SJSA1 (cell line): ENCODE measurements at places on chromosomes 7 and 10.

GRCh38 chr10:59276133-59276532, 86.2 kb downstream of the FAM13C start:
- no peak for DNase-seq

- DNase-seq, result no peak
Observed at GRCh38 chr10:128101901-128102300, 24.3 kb downstream of the MKI67 start.

DNA sequence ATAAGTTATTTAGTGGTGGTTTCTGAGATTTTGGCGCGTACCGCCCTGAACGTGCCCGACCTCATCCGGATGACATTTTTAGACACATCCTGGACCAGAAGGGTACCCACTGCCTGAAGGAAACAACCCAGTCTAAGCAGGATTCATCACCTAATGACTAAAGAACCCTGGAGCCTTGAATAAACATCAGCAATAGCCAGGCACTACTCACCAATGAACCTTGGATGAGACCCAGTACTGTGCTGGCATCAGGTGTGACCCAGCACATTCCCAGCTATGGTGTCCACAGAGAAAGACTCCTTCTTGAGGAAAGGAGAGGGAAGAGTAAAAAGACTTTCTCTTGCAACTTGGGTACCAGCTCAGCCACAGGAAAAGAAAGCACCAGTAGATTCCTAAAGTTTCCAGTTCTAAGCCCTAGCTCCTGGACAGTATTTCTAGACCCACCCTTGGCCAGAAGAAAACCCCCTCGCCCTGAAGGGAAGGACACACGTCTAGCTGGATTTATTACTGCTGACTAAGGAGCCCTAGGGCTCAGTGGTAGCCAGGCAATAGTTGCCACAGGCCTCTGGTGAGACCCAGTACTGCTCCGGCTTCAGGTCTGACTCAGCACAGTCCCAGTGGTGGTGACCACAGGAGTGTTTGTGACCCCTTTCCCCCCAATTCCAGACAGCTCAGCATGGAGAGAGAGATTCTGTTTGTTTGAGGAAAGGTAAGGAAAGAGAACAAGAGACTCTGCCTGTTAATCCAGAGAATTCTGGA, 32.5 kb downstream of the ZNF277 start:
- DNase-seq, result no peak

- DNase-seq, result no peak
Observed at GRCh38 chr10:110717781-110718589, 73.8 kb downstream of the RBM20 start.

GRCh38 chr10:130099344-130099743, 11.3 kb downstream of the C10orf143 start:
- no peak for DNase-seq
